ENCODE measurements at places on chromosomes 5 and 9.

GRCh38 chr5:126954981-126955380 is 75.4 kb downstream of the MARCHF3 start:
- DNase-seq, result peak; percentile 80

GRCh38 chr9:110837401-110838005 is 168.9 kb downstream of the MUSK start:
- no peak for DNase-seq

GRCh38 chr5:119322948-119323537 is 32.8 kb upstream of the TNFAIP8 start:
- no peak for DNase-seq

DNA sequence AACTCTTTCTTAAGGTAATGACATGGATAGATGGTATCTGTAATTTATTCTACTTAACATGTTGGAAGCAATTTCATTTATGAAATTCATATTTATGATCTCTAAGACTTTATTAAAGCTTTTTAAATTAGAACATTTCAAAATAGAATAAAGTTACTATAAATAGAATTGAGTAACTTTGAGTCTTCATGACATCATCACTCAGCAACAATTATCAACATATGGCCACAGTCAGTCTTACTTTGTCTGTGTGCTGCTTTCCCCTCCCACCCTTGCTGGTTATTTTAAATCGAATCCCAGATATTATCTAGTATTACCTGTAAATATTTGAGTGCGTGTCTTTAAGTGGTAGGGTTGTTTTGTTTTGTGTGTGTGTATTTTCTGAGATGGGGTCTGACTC is 65.2 kb downstream of the IPO11 start:
- peak; percentile 47 for DNase-seq

DNA sequence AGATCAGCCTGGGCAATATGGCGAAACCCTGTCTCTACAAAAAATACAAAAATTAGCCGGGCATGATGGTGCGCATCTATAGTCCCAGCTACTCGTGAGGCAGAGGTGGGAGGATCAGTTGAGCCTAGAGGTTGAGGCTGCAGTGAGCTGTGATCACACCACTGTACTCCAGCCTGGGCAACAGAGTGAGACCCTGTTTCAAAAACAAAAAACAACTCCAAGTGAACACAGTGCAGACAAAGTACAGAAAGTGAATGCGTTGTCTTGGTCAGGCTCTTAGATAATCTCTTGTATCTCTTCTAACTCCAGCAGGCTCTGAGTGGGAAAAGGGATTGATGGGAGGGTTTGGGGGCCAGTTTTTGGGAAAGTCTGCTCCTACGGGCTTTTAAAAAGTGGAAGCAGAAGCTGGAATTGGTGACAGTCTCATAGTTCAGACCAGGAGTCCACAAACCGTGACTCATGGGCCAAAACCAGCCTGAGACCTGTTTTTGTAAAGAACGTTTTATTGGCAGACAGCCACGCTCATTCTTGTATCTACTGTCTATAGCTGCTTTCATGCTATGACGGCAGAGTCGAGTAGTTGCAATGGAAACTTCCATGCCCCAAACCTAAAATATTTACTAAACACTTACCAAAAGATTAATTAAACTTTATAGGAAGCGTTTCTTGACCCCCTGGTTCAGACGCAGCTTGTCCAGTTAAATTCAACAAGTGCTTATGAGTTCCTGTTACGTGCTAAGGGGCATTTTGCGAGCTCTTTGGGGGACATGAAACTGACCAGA is 32.9 kb downstream of the NDST1 start:
- peak; percentile 80 for DNase-seq

DNA sequence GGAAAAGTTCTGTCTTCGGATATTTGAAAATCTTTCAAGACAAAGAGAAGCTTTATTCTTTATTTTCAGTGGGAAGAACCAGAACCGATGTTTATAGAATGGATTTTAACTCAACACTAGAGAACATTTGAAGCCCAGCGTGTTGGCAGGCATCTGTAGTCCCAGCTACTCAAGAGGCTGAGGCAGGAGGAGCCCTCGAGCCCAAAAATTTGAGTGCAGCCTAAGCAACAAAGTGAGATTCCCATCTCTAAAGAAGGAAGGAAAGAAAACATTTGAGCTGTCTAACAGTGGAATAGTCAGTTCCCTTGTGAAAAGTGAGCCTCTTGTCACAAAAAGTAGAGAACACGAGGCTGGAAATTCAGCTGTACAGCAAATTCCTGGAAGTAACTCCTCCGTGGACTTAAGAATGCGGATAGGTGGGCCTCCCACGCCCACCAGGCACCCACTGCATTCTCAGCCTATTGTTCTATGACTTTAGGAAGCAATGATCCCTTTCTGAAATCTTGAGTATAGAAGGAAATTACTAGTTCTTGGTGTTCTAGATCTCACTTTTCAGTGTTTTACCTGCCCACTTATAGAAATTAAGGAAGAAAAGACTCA is 2.3 kb upstream of the PTPDC1 start:
- DNase-seq, result no peak

DNA sequence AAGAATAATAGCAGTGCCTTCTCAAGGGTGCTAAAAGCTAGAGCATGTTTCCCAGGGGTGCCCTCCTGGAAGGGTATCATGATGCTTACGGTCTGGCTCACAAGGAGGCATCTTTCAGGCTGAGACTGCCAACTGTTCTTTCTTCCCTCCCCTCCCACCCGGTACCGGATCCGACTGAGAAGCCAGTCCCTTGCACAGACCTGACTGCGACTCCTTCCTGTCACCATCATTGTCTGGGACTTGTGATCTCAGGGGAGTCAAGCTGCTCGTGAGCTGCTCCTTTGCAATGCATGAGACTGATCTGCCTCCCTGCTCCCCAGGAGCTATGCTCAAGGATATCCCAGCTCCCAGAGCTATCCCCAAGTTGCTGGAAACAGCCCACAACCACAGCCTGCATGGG is 170.8 kb downstream of the GADD45G start:
- no peak for DNase-seq

GRCh38 chr9:133778336-133779013 is 40.3 kb upstream of the SARDH start:
- no peak for DNase-seq

DNA sequence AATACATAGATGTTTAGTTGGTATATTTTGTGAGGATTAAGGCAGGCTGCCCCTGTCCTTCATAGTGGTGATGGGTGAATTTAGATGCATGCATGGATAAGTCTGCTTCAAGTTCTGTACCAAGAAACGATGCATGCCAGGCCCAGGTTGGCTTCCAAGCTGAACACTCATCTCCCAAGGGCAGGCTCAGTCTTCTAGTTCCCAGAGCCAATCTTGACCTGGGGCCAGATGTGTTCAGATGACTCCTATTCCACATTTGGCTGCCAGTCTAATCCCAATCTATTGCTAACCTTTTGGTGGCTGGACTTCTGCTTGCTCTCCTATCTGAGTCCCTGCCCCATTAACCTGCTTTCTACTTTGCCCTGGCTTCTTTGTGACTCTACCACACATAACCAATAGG is 18.5 kb upstream of the SNAPC3 start:
- peak; percentile 71 for DNase-seq

DNA sequence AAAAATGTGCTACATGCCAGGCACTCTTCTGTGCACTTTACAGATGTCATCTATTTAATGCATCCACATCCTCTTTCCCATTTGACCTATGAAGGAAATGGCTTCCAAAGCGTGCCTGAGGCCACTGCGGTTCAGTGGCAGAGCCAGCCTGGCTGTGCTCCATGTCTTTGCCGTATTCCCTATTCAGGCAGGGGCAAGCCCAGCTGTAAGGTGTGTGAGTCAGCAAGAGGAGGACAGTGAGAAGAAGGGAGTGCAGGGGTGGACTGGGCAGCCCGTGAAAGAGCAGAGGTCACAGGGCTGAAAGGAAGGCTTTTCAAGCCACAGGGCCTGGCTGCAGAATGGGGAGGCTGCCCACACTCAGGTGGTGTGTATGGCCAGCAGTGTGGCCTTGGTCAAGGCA is 91.7 kb downstream of the HRH2 start:
- no peak for DNase-seq

DNA sequence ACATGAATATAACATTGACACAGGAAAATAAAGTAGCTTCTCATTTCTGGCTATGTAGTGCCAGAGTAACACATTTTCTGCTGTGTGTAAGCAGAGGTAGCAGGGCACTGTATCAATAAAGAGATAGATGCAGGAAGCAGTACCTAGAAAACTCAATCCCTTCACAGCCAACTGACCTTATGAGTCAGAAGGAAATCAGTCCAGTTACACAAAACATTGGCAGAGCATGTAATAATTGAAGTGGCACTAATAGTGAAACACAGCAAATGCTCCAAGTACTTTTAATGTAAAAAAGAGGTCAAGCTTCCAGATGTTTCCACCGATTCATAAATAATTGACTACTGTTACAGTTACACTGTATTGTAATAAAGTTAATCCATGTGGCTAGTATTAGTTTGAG is 706.6 kb downstream of the EFNA5 start:
- peak; percentile 3 for DNase-seq

- DNase-seq, result no peak
These were observed 38.0 kb upstream of the CCDC152 start for GRCh38 chr5:42718591-42718990.

DNA sequence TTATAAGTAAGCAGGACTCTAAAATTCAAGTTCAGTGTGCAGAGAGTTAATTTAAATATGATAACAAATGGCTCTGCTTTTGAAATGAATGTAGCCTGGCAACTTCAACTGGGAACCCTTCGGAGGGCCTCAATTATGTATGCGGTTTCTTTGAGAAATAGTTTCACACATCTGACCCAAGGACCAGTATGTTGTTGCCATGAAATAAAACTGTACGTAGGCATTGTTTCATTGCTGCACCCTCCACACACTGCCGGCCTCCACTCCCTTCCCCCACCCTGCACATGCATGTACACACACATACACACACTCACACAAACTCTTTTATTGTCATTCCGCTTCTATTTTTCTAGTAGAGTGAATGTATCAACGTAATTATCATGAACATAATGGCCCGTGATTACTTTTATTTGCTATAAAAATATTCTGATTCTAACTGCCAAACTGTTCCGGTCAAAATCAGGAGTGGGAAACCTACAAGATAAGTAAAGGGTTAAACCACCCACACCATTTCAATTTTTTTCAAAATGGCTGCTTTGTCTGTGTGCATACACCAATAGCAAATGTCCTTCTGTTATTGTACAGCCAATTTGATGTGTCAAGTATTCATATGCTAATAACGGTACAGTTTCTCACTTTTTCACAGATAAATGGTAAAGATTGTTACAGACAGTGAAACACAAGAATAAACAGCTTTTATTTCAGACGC is 215.5 kb upstream of the TMEM161B start:
- no peak for DNase-seq

DNA sequence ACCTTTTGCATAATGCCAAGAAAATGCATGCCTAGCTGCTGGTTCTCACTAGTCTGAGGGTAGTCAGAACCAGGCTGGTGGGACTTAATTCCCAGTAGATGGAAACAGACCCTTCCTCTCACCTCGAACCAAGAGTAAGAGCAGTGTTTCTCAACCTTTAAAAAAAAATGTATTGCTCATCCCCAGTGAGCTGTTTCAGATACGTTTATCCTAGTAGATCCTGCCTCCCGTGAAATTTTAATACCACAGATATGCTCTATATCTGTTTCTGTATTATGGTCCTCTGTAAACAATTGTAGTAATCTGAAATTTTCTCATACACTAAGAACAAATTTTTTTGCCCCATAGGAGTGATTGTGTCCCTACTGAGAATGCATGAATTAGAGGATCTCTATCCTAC is 86.2 kb downstream of the TEK start:
- no peak for DNase-seq

- no peak for DNase-seq
These were observed 323.5 kb upstream of the SLC24A2 start for GRCh38 chr9:20112205-20112783.

- no peak for DNase-seq
These were observed 41.5 kb downstream of the ERCC8 start for GRCh38 chr5:60903356-60903755.

GRCh38 chr5:41863871-41864486 is 6.2 kb downstream of the OXCT1 start:
- peak; percentile 45 for DNase-seq

- peak; percentile 21 for DNase-seq
These were observed 260.7 kb upstream of the KCNN2 start for GRCh38 chr5:114101153-114101552.
